Ovary (tissue), 10 donors: ENCODE measurements at places on chromosomes 7 and 10. TPM values are rescaled to one million over a fixed set of nuclear protein-coding genes. Genes with fewer than 3 reads are reported as not detected.

Gene HTR7
- 0.32 TPM for total RNA-seq

Gene PLAC9
- 3.1 TPM for total RNA-seq

Gene SLC39A12
- not detected for total RNA-seq

Gene ZNF273
- total RNA-seq = 7.3 TPM

Gene IGF2BP3
- 0.35 TPM for total RNA-seq

Gene DPYSL4
- total RNA-seq = 3.6 TPM

DNA sequence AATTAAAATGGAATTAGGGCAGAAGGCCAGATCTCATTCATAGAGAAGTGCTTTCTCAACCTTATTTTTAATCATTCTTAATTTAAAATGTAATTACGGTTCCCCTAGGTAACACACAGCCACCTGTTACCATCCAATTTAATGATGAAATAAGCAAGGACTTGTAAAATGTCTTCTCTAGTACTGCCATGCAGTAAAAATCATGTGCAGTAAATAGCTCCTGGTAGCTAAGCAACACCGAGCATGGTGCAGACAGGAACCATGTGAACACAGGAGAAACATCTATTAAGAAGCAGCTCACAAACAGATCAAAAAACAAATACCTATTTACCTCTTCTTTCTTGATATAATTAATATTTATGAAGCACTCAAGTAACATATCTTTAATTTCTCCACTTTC is 15.1 kb downstream of the NCAPG2 start:
- no peaks in the 10 kb centered on the region for H3K27me3 ChIP-seq
- no peak for DNase-seq
- H3K4me3 ChIP-seq = no peak overlapping the region
- H3K4me1 ChIP-seq = no peaks in the 10 kb centered on the region

DNA sequence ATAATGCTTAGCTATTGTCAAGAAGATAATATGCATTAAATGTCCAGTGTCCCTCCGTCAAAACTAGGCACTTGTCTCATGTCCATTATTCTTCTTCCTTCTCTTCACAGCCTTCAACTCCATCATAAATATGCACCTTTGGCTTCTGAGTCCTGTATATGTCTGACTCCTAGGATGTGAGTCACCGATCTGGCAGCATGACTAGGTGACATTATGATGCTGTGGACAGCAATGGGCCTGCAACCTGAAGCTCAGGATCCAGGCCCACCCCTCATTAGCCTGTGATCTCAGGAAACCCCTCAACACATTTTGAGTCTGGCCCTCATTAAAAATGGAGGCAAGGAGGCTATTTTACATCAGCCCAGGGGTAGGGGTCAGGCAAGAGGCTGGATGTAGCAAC is 362.5 kb upstream of the ZMIZ1 start:
- no peaks in the 10 kb centered on the region for H3K4me1 ChIP-seq
- no peak for DNase-seq
- no peaks in the 10 kb centered on the region for H3K36me3 ChIP-seq

GRCh38 chr10:52258799-52259425 is 55.2 kb upstream of the DKK1 start:
- H3K27me3 ChIP-seq = no peaks in the 10 kb centered on the region
- no peak overlapping the region for H3K4me3 ChIP-seq
- DNase-seq = no peak

- H3K27me3 ChIP-seq = no peaks in the 10 kb centered on the region
- H3K36me3 ChIP-seq = no peaks in the 10 kb centered on the region
- no peak for DNase-seq
- no peak overlapping the region for H3K4me3 ChIP-seq
- H3K4me1 ChIP-seq = no peaks in the 10 kb centered on the region
Measured at GRCh38 chr10:34606890-34607289, 208.2 kb downstream of the PARD3 start.

DNA sequence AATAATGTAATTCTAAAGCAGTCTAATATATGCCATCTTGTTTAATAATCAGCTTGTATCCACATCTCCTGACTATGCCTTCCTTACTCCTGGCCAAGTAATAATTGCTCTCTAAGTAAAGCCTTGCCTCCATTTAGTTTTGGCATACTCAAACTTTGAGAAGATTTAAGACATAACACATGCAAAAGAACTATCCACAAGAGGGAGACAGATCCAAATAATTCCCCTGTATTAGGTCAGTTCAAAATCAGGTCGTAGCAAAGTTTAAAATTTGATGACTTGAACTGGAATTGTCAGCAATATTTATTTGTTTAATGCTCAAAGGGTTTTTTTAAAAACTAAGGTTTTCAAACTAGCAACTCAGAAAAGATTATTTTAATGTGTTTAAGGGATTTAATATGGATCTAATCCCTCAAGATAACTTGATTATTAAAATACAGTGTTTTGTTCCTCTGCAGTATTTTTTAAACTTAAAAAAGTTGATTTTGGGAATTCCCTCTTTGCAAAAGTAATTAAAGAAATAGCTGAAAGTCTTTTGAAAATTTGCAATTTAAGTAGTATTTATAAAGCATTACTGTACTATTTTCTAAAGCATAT is 95.3 kb downstream of the HDAC9 start:
- H3K27me3 ChIP-seq = no peaks in the 10 kb centered on the region
- H3K4me1 ChIP-seq = no peaks in the 10 kb centered on the region
- H3K36me3 ChIP-seq = no peaks in the 10 kb centered on the region

GRCh38 chr7:24227068-24227467 is 56.9 kb upstream of the NPY start:
- no peak overlapping the region for H3K4me3 ChIP-seq
- no peaks in the 10 kb centered on the region for H3K36me3 ChIP-seq
- H3K27ac ChIP-seq = no peak overlapping the region
- H3K27me3 ChIP-seq = no peaks in the 10 kb centered on the region

DNA sequence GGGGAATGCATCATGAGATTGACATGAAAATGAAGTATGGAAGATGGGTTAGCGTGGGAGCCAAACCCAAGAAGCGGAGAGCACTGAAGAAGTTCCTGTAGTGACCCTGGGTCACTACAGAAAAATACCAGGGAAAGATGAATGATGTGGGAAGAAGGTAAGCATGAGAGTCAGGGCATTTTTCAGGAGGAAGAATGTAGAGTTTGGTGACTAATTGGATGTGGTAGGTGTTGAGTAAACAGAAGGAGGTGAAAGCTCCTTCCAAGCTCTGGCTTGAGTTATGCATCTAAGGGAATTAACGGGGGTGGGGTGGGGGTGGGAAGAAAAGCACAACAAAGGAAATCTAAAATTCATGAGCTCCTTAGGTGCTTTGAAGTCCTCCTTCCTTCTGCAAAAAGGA is 238.1 kb upstream of the AOAH start:
- DNase-seq = no peak
- H3K4me1 ChIP-seq = no peaks in the 10 kb centered on the region
- H3K27ac ChIP-seq = no peak overlapping the region
- no peak overlapping the region for H3K4me3 ChIP-seq
- no peaks in the 10 kb centered on the region for H3K36me3 ChIP-seq

DNA sequence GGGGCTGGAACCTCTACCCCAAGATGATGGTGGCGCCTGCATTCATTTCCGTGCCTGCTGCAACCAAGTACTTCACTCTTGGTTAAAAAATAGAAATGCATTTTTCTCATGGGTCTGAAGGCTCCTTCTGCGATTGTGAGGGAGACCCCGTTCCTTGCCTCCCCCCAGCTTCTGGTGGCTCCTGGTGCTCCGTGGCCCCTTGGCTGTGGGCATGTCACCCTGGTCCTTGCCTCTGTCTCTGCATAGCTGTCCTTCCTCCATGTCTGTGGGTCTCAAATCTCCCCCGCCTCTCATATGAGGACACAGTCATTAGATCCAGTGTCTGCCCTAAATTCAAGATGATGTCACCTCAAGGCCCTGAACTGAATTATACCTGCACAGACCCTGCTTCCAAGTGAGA is 317.9 kb downstream of the TCERG1L start:
- no peak overlapping the region for H3K27ac ChIP-seq
- no peak overlapping the region for H3K4me3 ChIP-seq
- no peaks in the 10 kb centered on the region for H3K4me1 ChIP-seq

GRCh38 chr7:152435384-152436110 is at the start of gene KMT2C:
Gene KMT2C (minus strand): TSS chr7:152436003. CDS start chr7:152435786, 217 bp downstream.
- no peaks in the 10 kb centered on the region for H3K36me3 ChIP-seq
- peak within 1 kb of the TSS; percentile 100 for H3K4me3 ChIP-seq
- peaks cover 3% of the 10 kb centered on the region for H3K4me1 ChIP-seq
- H3K27ac ChIP-seq = peak within 1 kb of the TSS; percentile 98
- no peaks in the 10 kb centered on the region for H3K27me3 ChIP-seq
- peak; percentile 67 for DNase-seq

DNA sequence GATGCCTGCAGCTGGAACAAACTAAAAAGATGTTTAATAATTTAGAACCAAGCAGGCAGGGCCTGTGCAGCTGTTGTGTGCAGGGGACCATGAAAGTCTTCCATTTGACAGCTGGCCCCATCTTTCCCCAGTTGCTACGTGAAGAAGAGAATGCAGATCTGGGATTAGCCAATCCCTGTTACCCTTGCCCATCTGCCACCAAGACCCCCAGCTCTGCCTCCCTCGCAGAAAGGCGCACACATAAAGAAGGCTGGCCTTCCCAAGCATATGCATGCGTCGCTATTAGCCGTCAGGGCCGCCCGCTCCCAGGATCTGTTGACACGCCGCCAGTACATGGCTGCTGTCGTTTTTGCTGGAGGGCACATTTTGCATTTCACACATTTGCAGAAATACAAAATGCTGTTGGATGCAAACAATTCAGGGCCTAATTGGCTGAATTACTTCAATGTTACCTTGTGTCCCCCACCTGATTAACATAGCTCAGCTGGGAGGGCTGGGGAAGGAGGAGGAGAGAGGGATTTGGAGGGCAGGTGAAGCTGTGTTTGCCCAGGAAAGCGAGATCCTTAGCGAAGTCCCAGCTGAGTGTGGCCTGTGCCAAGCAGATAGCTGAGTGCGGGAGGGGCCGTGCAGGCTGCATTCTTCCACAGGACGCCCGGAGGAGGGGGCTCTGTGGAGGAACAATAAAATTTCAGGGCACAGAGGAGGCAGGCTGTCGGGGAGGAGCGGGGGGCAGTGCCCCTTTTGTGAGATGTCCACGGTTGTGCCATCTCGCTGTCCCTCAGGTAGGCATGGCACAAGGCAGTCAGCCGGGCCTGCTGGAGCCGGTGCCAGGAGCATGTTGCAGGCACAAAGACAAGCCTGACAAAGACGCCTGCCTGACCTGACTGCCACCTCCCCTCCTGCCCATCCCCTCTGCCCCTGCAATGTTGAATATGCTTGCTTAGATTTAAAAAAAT is 443.0 kb upstream of the MKI67 start:
- H3K27ac ChIP-seq = no peak overlapping the region
- H3K4me1 ChIP-seq = no peaks in the 10 kb centered on the region
- no peaks in the 10 kb centered on the region for H3K27me3 ChIP-seq
- DNase-seq = no peak

GRCh38 chr10:129845111-129845753 is 118.8 kb downstream of the EBF3 start:
- H3K27ac ChIP-seq = no peak overlapping the region
- no peaks in the 10 kb centered on the region for H3K27me3 ChIP-seq
- H3K4me1 ChIP-seq = no peaks in the 10 kb centered on the region
- H3K36me3 ChIP-seq = no peaks in the 10 kb centered on the region
- DNase-seq = no peak

DNA sequence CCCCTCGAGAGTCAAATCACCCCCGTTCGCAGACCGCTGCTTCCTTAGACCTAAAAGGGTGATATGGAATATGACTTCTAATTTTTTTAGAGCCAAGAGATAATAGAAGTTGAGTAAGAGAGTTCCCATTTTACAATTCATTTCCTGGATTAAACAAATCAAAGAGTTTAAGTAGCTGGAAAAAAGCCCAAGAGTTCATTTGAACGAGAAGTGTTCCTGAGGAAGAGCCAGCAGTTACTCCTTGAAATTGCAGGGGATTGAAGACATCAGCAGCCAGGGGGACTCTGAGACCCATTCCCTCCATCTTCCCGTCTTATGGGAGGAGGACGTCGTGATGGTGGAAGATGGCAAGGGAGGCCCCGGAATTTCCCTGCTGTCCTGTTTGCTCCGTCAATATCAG is 277.0 kb downstream of the WDR11 start:
- no peak overlapping the region for H3K27ac ChIP-seq
- no peak for DNase-seq
- no peak overlapping the region for H3K4me3 ChIP-seq

- no peak for DNase-seq
- H3K4me1 ChIP-seq = peaks cover 4% of the 10 kb centered on the region
- H3K27ac ChIP-seq = no peak overlapping the region
- H3K27me3 ChIP-seq = no peaks in the 10 kb centered on the region
- H3K4me3 ChIP-seq = no peak overlapping the region
- H3K36me3 ChIP-seq = no peaks in the 10 kb centered on the region
Measured at GRCh38 chr7:100577507-100577906, 3.8 kb upstream of the SAP25 start.

- no peaks in the 10 kb centered on the region for H3K27me3 ChIP-seq
- DNase-seq = no peak
- no peak overlapping the region for H3K4me3 ChIP-seq
- H3K27ac ChIP-seq = no peak overlapping the region
Measured at GRCh38 chr7:116705419-116705818, 33.4 kb downstream of the MET start.

- H3K4me1 ChIP-seq = no peaks in the 10 kb centered on the region
- DNase-seq = no peak
- H3K4me3 ChIP-seq = no peak overlapping the region
- H3K27ac ChIP-seq = no peak overlapping the region
- no peaks in the 10 kb centered on the region for H3K36me3 ChIP-seq
Measured at GRCh38 chr7:99457650-99458493, 8.1 kb downstream of the ATP5MF start.

- no peaks in the 10 kb centered on the region for H3K27me3 ChIP-seq
- DNase-seq = no peak
- no peak overlapping the region for H3K4me3 ChIP-seq
Measured at GRCh38 chr10:50600286-50600685, 23.5 kb downstream of the SGMS1 start.

DNA sequence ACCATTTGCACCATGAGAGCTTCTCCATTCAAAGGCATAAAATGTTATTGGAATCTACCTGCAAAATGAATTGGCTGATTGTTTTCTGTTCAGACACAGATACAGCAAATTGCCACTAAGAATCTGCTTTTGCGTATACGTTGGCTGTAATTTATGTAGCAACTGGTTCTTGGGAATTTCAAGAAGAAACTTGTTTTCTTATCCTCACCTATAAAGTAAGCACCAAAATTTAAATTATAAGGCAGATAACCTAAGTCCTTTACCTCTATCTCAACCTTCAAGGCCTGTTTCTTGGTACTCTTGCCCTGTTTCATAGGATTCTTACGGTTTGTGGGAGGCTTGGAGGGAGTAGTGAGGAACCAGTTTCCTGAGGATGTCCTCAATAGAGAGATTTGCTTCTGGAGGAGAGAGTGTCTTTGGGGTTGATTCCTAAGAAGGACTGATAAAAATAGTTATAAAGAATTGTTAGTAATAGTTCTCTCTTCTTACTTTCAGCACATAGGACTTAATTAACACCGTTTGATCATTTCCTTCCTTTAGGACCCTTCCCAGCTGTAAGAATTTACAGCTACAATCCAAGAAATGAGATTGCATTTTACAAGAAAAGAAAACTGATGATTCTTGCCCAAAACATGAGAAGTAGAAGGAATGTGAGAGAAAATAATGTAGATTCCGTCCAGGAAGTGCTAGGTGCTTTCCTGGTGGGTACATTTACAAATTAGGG is 2.0 kb downstream of the STAMBPL1 start:
- peaks cover 8% of the 10 kb centered on the region for H3K4me1 ChIP-seq
- no peaks in the 10 kb centered on the region for H3K27me3 ChIP-seq
- H3K4me3 ChIP-seq = no peak overlapping the region

GRCh38 chr7:155216475-155217272 is 81.0 kb upstream of the INSIG1 start:
- no peak overlapping the region for H3K27ac ChIP-seq
- DNase-seq = no peak
- no peaks in the 10 kb centered on the region for H3K36me3 ChIP-seq
- no peak overlapping the region for H3K4me3 ChIP-seq
- no peaks in the 10 kb centered on the region for H3K4me1 ChIP-seq

GRCh38 chr7:34224281-34224680 is 318.9 kb downstream of the BMPER start:
- H3K27me3 ChIP-seq = no peaks in the 10 kb centered on the region
- H3K36me3 ChIP-seq = no peaks in the 10 kb centered on the region
- no peak overlapping the region for H3K4me3 ChIP-seq
- DNase-seq = no peak
- H3K4me1 ChIP-seq = no peaks in the 10 kb centered on the region
